Kidney tubule cell (primary cell): ENCODE measurements at places on chromosomes 11 and 22.

DNA sequence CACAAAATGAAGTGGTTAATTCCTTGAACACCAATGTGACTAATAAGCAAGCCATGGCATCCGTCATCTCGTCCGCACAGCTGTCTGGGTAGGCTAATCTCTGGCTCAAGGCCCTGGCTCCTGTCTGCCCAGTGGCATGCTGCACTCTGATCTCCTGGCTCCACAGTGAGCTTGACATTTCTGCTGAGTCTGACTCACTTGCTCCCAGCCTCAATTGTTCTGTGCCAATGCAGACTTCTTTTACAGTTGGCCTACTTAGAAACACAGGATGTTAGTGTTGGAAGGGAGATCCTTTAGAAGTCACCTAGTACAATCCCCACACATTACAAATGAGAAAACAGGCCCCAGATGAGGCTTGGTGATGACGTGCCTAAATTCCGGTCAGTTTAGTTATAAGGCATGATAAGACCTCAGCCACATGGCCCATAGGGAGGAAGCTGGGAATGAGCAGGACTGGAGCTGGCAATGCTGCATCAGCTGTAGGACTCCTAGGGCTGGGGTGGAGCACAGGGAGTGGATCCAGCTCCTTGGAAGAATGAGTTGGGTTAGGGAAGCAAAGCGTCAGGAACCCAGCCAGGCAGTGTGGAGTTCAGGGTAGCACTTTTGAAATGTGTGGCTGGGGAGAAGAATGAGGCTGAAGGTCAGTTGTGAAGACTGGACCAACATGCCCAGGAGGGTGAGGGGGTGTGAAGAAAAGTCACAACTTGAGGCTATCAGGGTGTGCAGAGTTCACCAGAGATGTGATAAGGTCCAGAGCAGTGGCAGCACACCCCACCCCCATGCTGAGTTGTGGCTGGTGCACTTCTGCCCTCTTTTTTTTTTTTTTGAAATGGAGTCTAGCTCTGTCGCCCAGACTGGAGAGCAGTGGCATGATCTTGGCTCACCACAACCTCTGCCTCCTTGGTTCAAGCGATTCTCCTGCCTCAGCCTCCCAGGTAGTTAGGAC, 70.2 kb upstream of the EED start:
- DNase-seq = peak; percentile 99

- DNase-seq = no peak
These were observed 344.7 kb downstream of the BUD13 start for GRCh38 chr11:116427903-116428637.

DNA sequence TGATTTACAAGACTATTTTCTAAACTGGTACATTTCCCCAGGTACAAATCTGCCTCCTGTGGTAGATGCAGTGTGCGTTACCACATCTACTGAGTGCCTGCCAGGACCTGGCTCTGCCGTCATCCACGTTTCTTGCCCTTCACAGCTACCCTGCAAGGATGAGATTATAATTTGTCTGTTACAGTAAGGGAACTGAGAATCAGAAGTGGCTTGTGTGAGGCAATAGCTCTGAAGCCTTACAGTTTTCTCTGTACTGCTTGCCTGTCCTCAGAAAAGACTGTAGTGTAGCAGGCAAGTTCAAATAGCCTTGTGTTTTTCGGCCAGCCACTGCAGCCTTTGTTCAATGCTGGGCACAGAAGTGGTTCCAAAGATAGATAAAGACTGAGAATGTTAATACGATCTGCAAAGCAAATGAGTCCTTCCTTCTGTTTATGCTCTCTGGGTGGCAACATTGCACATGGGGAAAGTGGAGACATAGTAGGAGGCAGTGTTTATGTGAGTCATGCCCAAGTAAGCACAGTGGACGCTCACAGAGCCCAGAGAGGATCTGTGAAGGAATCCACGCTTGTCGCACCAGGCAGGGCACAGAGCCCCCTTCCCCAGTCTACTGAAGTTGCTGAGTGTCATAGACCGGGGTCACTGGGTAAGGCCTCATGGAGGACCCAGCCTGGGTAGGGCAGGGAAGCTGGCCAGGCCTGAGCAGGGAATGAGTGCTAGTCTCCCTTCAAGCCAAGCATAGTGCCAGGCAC, 49.1 kb downstream of the MICAL2 start:
- peak; percentile 70 for DNase-seq

GRCh38 chr11:74019104-74019738, 10.3 kb upstream of the UCP3 start:
- no peak for DNase-seq

DNA sequence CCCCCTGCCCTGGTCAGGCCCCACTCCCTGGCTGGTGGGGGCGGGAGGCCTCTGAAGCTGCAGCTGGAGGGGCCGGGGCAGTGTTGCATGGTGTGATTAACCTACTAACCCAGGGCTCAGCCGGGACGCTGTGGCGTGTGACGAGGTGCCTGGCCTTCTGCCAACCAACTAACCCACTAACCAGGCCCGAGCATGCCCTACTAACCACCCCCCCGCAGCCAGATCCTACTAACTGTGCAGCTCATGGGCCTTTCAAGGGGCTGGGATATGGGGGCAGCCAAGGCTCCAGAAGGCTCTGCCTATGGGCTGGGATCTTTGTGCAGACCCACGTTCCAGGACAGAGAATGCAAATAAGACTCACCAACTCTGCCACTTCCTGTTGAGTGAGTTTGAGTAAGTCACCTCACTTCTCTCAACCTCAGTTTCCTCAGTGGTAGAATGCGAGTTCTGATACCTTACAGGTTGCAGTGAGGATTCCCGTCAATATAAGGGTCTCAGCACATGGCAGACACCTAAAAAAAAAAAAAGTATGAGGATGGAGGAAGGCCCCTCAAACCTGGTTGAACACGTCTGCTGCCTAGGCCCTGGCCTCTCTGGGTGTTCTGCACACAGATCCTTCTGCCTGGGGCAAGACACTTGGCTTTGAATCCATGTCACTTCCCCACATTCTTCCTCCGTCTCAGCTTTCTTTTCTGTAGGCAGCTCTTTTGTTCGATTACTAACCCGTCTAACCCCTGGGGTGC, 14.1 kb downstream of the MIAT start:
- DNase-seq = peak; percentile 56
